Chondrocyte (in vitro differentiated cells): ENCODE measurements at places on chromosomes 2 and 18. TPM values are rescaled to one million over a fixed set of nuclear protein-coding genes. Genes with fewer than 3 reads are reported as not detected.

- no peak for DNase-seq
Observed at GRCh38 chr18:27412556-27412955, 227.4 kb upstream of the CHST9 start.

DNA sequence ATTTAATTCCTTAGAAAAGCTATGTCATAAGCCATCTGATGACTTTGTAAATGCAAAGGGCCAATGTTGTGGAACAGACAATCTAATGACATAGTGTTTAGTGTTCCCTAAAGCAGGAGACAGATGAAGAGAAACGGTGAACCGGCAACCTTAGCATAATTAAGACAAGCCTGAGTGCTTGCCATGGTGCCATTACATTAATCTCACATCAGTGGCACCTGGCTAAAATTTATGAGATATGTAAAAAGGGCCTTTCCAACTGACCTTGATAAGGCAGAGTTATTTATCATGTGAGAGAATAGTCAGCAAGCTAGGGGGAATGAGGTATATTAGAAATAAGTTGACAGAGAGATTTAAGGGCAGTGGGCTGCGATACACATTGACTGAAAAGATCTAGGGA is 261.8 kb downstream of the ERBB4 start:
- DNase-seq, result no peak

DNA sequence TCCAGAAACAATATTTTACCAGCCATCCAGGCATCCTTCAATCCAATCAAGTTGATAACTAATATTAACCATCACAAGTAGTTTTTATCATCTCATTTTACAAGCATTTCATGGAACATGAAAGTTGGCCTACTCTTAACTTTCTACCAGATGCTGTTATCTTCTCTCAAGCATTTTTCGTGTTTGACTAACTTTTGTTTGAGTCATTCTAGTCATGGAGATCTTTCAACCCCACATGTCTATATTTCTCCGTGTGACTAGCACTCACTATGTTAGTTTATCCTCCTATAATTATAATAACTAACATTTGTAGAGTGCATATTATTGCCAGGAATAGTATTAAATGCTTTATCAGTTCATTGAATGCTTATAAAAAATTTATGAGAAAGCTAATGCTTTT is 307.0 kb upstream of the CWC22 start:
- no peak for DNase-seq

Gene ERFE
- total RNA-seq, result 1.8 to 10.3 TPM (median 9.4 TPM) in 3 replicates

Gene RNU2-63P
- total RNA-seq, result 2.7 TPM in 1 of 3 replicates, not detected in the others
